Daoy (cell line): ENCODE measurements at places on chromosomes 5 and 9. TPM values are rescaled to one million over a fixed set of nuclear protein-coding genes. Genes with fewer than 3 reads are reported as not detected.

DNA sequence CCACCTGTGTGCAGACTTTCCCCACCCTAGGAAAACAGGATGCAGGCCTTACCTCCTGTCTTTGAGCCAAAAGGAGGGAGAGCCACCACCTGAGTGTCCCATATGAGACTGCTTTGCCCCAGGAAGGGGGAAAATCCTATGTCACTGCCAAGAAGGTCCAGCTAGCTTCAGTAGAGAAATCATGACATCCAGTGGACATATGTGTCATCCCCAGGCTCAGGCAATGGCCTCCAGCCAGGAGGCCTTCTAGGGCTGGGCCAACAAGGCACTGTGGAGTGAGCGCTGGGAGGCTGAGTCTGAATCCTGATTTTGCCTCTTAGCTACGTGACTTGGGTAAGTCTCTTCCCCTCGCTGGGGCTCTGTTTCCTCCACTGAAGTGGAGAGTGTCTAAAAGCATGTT is 60.2 kb downstream of the SMIM23 start:
- no peak for DNase-seq

DNA sequence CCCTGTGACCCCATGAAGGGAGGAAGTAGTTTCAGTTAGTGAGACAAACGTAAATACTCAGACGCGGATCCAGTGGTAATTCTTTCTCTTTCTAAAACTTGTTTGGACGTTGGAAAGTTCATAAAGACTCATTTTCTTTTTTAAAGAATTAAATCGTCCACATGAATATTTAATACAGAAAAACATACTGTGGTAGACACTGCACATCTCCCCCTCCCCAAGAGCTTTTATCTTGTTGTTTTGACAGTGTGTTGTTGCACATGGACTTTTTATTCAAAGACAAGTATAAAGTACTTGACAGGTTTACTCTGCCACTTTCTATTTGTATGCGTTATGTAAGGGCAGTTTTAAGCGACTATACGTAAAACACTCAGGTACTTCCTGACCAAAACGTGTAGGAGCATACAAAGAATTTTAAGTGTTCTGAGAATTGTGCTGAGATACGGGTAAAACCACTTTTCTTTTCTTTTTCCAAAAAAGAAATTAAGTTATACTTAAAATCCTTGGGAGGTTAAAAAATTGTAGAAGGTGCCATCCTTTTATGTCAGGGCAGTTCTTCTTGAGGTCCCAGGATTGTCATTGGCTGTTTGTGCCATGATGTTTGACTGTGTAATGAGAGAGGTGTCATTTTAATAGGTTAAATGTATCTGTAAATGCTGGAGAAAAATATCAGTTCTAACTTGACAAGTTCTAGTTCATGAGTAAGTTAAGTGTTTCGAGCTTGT is 1.3 kb downstream of the NIPBL start:
- peak; percentile 39 for DNase-seq

DNA sequence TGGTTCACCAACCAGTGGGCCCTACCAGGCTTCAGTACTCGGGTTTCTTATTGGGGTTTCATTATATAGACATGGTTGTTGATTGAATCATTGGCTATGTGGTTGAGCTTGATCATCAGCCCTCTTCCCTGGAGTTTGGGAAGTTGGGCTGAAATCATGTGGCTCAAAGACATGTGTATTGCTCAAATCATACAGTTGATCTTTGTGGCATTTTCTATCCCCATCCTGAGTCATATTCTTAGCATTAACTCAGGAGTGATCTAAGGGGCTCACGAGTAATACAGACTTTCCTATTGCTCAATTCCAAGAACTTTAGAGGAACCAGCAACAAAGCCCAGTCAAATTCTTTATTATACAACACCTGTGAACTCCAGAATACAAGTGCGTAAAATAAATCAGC is 66.2 kb downstream of the SMC5 start:
- DNase-seq = no peak

GRCh38 chr5:171424726-171425125 is 5.3 kb downstream of the FGF18 start:
- DNase-seq = no peak

- DNase-seq = peak; percentile 53
Observed at GRCh38 chr9:115018547-115019435, 88.4 kb upstream of the TNFSF8 start.

- no peak for DNase-seq
Observed at GRCh38 chr9:10863476-10863875, 250.7 kb upstream of the PTPRD start.

GRCh38 chr9:4012441-4012840 is 287.4 kb downstream of the GLIS3 start:
- no peak for DNase-seq

DNA sequence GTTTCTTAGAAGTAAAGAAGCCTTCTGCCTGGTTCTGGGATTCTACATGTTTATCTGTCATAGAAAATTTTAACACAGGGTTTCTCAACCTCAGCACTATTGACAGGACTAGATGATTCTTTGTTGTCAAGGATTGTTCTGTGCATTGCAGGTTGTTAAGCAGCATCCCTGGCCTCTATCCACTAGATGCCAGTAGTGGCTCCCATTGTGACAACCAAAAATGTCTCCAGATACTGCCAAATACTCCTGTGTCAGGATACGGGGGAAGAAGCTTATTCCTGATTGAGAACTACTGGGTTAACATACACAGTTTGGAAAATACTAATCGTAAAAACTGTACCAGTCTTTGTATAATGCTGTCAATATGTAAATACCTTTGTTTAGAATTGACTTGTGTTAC is 167.1 kb downstream of the NIPBL start:
- no peak for DNase-seq

GRCh38 chr9:84699984-84700383 is 30.5 kb downstream of the NTRK2 start:
- no peak for DNase-seq

DNA sequence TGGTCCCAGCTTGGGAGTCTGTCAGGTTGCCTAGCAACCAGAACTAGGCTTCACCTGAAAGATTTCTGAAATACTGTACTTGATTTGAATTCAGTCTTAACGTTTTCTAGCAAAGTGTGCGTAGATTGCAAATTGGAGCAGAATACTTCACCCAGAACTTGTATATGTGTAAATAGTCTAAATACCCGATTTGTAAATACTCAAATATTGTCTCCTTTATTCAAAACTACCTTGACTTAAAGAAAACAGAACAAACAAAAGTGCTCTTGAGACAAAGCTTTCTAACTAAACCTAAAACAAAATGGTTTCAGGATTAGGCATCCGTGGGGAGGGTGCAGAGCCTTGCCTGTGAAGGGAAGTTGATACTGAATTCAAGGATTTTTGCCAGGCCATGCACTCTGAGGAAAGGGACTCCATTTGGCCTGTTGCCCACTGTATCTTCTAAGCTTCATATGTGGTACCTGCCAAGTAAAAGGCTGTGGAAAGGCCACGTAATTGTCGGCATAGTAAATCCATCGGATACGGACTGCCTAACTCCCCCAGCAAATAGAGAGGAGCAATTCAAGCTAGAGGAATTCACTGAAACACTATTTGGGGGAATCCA is 744 bp upstream of the HMGCS1 start:
- no peak for DNase-seq

DNA sequence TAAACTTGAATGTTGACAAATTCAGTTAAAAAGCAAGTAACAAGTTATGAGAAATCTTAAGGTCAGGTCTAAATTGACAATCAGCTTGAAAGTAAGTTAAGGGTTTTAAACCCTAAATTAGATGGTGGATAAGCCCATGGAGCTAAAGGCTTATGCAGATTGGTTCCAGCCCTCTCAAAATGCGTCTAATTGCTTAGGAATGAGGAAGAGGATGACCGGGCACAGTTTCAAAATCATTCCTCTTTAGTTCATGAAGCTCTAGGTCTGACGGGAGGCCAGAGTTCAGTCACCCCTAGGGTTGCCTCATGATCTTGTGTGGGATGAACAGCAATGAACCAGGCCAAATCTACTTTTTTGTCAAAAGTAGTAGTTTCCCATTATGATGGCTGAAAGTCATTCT is 75.4 kb downstream of the SLC38A9 start:
- DNase-seq = peak; percentile 15

GRCh38 chr9:129834489-129835127 is 467 bp downstream of the C9orf78 start:
- DNase-seq = peak; percentile 14

DNA sequence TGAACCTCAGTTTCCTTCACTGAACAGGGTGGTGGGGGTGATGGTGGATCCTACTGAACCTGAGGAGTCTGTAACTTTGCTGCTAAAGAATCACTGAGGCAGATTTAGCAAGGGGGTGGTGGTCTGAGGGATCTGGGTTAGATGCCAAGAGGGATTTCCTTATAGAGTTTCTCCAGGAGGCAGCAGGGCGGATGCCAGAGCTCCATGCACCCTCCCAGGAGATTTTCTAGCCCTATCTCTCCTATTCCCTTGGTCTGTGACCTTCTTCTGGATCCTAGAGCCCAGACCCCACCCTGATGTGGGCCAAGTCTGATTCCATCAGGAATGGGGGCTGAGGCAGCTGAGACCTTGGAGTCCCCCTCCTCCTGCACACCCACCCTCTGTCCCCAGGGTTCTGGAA is 6.0 kb downstream of the PTGS1 start:
- no peak for DNase-seq

DNA sequence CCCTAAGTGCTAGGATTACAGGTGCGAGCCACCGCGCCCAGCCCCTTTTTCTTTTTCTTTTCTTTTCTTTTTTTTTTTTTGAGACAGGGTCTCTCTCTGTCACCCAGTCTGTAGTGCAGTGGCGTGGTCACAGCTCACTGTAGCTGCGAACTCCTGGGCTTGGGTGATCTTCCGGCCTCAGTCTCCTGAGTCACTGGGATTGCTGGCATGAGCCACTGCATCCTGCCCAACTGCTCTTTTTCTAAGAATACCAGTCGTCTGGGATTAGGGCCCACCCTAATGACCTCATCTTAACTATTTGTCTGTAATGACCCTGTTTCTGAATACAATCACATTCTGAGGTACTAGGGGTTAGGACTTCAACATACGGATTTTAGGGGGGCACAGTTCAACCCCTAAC is 34.1 kb upstream of the NANS start:
- DNase-seq = no peak

DNA sequence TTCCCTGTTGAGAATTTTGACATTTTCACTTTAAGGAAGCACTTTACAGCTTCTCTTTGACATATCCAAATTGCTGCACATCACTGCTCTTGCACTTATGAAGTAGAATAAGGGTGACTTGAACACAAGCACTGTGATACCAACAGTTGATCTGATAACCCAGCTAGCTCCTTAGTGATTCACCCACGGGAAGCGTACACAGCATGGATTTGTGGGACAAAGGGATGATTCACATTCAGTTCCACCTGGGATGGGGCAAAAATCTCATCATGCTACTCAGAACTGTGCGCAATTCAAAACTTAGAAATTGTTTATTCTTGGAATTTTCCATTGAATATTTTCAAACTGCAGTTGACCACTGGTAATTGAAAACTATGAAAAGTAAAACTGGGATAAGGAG is 1565.5 kb upstream of the CDH9 start:
- DNase-seq = no peak

DNA sequence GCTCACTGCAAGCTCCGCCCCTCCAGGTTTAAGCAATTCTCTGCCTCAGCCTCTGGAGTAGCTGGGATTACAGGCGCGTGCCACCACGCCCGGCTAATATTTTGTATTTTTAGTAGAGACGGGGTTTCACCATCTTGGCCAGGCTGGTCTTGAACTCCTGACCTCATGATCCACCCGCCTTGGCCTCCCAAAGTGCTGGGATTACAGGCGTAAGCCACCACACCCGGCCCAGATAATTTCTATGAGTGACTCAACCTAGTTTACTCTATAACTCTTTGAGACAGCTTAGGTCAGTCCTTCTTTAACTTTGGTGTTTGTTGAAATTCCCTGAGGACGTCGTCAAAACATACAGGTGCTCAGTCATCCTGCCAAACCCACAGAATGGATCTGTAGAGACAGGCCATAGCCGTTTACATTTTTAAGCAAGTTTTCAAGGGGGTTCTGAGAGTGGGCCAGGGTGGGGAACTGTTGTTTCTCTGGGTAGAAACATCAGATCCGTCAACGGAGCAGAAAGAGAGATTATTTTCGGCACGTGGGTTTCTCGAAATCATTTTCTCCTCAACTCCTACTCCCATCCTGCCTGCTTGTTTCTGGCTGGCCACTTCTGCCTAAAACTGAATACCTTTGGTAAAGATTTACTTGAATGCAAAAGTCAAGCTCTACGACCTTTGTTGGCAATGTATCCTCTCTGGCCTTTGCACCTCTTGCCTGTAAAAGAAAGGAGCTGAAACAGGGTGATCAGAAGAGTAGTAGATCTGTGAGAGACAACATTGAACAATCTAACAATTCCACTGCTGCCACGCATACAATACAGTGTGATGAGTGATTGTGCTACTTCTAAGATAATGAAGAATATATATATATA is 6.0 kb upstream of the BOD1 start:
- DNase-seq = no peak

DNA sequence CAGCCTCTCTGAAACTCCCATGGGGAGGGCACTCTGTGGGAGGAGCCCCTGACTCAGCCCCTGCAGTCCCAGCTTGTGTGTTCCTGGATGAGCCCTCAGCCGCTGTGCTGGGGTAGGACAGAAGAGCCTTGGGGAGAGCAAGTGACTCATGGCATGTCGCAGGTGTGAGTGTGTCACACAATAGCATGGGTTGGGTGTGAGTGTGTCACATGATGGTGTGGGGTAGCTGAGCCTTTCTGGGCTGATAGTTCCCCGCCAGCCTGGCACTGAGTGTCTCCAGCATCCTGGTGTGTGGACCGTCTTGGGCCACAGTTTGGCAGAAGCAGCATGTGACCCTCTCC is 83.4 kb downstream of the PHF2 start:
- no peak for DNase-seq

DNA sequence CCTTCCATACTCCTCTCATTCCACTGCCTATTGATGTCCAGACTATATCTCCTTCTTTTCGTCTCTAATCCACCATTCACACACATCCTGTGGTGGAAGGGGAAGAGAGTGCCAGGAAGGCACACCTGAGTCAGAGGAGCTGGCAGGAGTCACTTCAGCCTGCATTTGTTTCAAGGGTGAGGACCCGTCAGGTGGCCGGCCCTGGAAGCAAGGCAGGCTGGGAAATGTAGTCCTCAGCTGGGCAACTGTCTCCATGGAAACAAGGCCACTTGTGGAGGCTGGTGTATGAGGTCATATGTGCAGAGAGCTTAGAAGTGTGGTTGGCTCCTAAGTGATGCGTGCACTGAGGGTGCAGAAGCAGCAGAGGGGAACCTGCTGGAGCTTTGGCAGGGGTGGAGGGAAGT is 278.4 kb downstream of the NSG2 start:
- DNase-seq = peak; percentile 87

GRCh38 chr5:94850960-94851359 is 232.5 kb downstream of the SLF1 start:
- no peak for DNase-seq

DNA sequence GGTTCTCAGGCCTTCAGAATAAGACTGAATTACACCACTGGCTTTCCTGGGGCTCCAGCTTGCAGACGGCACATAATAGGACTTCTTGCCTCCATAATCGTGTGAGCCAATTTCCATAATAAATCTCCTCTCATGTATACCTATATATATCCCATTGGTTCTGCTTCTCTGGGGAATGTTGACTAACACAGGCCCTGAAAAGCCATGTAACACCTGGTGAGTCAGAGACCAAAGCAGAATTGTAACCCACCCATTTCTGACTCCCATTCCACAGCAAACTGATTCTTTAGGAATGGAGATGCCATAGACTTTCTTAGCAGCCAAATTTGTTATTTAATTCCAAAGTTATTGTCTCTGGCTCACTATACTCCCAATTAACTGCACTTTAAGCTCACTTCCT is 85.4 kb upstream of the AGXT2 start:
- DNase-seq = no peak

OSTF1 gene
- total RNA-seq = 36.6 and 40.6 TPM in 2 replicates

ANKRD31 gene
- 0.11 TPM in 1 of 2 replicates, not detected in the other for total RNA-seq

INSL6 gene
- not detected in 2 replicates for total RNA-seq

CETN3 gene
- total RNA-seq = 38.6 and 80.4 TPM in 2 replicates

TOR4A gene
- 13.4 and 18.7 TPM in 2 replicates for total RNA-seq

IGIP gene
- 1.6 and 1.8 TPM in 2 replicates for total RNA-seq

PRR7 gene
- 15.7 and 21.4 TPM in 2 replicates for total RNA-seq

ANKRD20A1 gene
- 0.15 and 1.3 TPM in 2 replicates for total RNA-seq
